ENCODE measurements at places on chromosomes 4 and X.
A peak's percentile ranks its signal among the peaks of the same experiment; 100 is the strongest.

GRCh38 chr4:95212692-95213091, 336.1 kb downstream of the UNC5C start:
- DNase-seq: no peak

- no peak for DNase-seq
Observed at GRCh38 chr4:53361451-53361850, 4.4 kb downstream of the SCFD2 start.

GRCh38 chr4:13244444-13244843, 239.7 kb downstream of the RAB28 start:
- DNase-seq: no peak

DNA sequence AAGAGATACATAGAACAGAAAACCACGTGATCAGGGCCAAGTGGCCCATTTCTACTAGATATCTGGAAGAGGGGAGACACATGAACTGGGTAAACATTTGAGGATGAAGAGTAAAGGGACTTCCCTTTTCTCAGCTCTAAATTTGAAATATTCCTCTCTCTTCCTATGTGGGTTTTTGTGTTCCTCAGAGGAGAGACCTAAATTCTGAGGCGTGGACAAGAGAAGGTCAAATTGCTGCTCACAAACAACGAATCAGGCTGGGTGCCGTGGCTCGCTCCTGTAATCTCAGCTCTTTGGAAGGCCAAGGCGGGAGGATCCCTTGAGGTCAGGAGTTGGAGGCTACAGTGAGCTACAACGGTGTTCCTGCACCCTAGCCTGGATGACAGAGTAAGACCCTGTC, 216.0 kb downstream of the PTTG2 start:
- DNase-seq: no peak

- no peak for DNase-seq
Observed at GRCh38 chrX:31656013-31656412, 584.2 kb upstream of the FTHL17 start.

DNA sequence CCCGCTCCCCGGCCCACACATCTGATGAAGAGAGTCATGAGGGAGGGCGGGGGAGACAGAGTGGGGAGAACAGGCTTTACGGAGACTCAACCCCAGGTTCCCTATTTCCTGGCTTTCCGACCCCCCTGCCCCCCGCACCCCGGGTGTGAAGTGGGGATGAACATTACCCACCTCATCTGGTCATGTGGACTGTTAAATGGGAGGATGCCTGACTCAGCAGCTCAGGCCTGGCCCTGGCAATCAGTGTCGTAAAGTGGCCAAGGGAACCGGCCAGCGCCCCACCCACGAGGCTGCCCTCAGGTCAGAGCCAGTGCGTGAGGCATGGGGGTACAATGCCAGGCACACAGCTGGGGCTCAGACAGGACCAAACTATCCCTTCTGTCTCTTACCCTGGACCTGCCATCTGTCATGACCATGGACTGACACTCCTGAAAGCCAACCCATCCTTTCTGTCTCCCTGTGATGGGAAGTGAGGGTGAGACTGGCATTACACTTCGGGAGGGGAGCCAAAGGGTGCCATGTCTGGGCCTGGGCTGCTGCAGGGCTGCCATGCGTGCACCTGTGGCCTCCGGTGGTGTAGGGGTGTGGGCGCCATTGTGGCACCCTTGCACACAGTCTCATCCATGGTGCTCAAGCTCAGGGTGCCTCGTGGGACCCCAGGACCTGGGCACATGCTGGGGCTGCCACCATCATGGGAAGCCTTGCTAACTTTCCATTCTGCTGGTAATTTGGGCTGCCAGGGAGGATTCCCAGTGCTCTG, 106.1 kb upstream of the PSAPL1 start:
- DNase-seq: no peak

GRCh38 chr4:92236877-92237276, 66.9 kb upstream of the GRID2 start:
- peak; percentile 43 for DNase-seq

DNA sequence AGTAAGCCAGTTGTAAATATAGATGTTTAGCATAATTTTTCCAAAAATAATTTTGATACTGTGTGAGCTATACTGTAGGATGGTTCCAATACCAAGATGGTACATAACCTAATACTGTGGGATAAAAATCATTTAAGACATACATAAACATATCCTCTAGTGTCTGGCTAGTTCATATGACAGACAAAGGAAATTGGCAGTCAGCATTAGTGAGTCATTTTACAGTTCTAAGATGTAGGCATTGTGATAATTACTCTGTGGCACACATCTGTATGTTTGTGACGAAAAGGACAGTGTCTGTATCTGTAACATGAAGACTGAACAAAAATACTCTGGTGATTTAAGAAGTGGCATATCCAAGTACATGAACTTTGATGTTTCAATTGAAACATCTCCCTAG, 49.6 kb downstream of the UGT2A2 start:
- peak; percentile 10 for DNase-seq

DNA sequence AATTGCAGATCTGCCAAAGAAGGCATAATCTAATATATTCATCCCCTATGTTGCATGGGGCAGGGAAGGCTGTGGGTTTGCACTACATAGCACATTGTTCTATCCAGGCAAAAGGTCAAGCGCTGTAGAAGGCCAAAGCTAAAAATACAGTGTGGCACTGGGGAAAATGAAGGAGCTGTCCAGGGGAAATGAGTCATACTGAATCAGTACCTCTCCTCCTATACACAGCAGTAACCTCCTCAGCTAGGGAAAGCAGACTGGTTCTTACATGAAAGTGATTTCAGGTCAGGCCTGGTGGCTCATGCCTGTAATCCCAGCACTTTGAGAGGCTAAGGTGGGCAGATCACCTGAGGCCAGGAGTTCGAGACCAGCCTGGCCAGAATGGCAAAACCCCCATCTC, 31.0 kb upstream of the SLC25A4 start:
- DNase-seq: peak; percentile 93

DNA sequence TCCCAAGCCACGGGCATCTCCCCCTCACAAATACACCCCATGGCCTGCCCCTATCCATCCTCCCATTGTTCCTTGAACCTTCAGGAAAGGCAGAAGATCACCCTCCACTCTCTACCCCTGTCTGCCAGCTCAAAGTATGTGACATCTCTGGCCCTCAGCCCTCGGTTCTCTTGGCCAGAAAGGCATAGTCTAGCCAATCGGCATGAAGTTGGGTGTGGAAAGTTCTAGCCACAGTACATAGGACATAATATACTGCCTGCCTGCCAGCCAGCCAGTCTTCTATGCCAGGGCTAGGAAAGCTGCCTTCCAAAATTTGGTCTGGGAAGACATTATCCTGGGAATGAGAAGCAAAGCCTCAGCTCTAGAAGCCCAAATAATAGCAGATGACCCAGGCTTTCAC, 3.2 kb upstream of the PLP1 start:
- DNase-seq: no peak

DNA sequence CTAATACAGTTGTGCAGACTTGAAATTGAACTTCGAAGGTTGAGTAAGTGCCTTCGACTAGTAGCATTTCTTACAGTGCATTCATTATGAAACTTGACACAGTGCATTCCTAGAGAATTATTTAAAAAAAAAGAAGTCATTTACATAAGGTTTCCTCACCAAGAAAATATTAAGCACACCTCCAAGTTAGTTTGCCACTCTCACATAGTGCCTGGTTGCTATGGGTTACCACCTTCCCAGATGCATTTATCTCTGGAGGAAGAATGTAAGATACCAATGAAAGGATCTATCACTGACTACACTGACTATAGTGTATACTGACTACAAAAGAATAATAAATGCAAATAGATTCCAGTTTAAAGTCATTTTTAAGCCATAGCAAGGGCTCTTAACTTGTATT, 311.9 kb upstream of the RASGEF1B start:
- no peak for DNase-seq

DNA sequence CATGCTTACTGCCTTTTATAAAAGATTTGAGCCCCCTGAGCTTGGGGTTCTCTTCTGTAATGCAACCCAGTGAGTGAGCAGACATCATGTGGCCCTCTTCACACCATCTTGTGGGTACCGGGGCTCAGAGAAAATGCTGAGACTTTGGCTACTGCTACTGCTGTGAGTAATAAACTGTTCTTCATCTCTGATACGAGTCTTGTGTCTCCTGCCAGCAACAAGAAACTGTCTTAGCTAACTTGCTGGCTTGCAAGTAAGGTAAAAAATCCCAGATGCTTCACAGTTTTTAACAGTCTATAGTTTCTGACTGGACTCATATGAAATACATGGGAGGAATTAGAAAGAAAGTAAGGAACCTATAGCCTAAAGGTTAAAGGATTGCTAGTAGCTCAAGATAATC, 148.3 kb downstream of the GPC3 start:
- no peak for DNase-seq

Measured in H4 (cell line).